ENCODE measurements at places on chromosomes 2 and 18.

DNA sequence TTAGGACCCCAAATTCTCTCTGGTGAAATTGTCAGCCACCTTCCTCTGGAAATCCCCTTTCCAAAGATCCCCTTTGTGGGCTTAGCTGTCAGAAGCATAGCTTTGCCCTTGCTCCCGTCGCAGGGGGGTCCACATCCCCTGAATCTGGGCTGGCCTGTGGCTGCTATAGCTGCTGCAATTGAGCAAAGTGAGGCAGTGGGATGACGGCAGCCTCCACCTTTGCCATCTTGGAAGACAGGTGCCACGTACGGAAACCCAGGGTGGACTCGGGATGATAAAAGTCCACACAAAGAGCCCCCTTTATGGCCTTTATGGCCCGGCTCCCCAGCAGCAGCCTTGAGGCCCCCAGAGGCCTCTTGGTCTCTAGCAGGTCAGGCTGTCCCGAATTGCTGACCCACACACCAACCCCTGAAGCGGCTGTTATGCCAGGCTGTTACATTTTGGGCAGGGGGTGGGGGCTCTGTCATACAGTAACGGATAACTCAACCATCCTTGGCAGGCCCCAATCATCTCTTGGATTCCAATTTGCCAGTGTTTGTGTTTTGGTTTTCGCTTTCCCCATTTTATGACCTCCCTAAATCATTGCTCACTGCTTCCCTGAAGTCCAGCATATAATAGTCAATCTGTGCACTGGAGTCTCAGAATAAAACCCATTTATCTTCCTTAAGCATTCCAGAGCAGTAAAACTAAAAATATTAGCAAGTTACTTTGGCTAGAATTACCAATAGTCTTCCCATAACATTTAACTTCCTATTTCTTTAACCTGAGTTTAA lies 33.2 kb upstream of the ID2 start:
- DNase-seq: no peak

GRCh38 chr2:6810961-6811360 lies 54.7 kb downstream of the CMPK2 start:
- DNase-seq: no peak

- DNase-seq: peak; percentile 78
These were observed at the start of gene NTSR2 for GRCh38 chr2:11669454-11670291. Gene NTSR2 (minus strand): TSS chr2:11670195. CDS start chr2:11670129, 66 bp downstream.

DNA sequence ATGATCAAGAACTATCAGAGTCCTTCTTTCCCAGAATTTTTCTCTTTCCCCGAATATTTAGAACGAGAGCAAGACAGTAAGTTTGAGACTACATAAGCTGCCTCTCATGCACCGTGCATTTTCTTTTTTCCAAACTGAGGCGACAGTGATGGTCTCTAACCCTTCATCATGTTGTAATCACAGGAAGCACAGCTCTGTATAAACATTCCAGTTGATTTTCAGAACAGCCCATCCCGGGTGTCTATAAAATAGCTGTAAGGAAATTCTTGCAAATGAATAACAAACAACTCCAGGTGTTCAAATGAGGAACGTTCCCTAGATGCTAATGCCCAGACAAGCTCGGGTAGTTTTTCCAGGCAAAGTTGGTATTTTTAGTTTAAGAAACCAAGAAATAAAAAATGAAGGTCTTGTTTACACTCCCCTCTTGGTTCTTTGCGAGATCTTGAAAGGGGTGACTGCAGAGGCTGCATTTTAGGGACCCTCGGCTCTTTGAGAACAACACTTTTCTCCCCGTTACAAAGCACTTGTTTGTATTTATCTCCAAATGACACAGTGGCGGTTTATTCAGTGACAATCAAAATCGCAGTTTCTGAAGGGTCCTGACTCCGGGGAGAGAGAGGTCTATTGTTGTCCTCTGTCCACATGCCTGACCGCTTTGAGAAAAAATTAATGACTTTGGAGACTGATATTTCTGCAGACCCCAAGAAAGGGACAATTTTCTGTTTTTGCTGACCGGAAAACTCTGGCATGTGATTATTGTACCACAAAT lies 101.1 kb upstream of the NCK2 start:
- DNase-seq: no peak

DNA sequence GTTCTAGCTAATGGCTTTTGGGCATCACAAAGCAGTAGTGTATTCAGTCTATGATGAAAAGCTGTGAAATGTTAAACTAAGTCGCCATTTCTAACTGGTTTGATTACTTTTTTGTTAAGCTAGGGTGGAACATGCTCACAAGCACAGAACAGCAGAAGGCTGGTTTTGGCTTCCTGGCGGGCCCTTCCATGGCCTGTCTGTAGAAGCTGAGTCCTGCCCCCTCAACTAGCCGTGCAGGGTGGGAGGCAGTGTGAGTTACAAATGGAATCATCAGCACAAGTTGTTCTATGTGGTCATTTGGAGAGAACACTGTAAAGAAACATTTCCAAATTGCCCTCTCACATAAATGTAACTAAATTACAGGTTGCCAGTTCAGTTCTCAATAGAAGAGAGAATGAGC lies 290.8 kb downstream of the ALPK2 start:
- DNase-seq: no peak

DNA sequence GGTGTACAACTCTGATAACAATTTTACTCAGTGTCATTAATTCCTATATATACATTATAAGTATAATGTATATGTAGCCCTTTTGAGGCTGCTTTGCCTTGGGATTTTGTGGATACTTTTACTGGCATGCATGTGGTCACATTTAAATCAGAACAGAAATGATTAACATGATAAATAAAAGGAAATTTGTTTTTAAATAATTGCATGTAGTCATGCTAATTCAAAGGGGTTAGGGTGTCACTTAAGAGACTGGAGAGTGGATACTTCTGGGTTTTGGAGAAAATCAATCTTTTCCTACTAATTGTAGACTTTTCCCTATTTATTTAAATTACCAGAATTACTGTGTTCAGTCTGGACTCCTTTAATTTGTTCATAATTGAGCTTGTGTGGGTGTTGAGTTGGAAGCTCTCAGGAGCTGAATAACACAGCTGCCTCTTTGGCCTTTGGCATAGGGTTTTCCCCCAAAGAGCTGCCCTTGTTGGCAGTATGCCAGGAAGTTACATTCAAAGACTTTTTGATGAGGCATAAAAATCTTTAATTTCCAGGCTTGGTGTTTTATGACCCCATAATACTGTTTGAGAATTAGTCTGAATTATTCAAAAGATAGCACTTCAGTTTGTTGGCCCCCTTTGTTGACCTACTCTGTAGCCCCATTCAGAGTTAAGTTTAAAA lies 484.7 kb upstream of the NRP2 start:
- no peak for DNase-seq

GRCh38 chr18:53148123-53148522 lies 808.1 kb downstream of the DCC start:
- DNase-seq: no peak

- DNase-seq: no peak
These were observed 357.1 kb downstream of the CNTNAP5 start for GRCh38 chr2:124382067-124382618.

DNA sequence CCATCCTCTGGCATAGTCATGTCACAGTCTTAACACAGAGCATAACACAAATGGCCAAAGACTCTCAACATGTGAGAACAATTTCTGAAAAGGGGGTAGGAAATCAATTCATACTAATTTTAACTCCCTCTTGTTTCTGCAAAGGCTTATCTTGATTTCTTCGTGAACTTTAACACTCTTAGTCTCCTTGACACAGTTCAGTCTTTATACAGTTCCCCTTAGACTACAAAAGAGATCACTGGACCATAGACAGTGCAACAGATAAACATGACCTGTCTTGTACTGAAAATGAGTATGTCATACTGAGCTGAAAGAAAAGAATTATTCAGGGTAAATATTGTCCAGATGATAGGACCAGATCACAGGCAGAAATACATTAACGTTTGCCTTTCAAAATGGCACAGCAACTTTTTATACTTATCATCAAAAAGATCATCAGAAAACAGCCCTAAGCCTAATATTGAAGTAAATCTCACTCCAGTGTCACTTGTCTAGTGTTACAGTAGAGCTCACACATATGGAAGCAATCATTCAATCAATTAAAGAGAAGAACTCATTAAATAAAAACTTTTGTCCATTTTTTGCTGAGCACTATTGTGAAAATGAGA lies 56.4 kb upstream of the VRK2 start:
- no peak for DNase-seq

GRCh38 chr2:138113871-138114525 lies 149.7 kb downstream of the HNMT start:
- DNase-seq: no peak

GRCh38 chr18:78396077-78396476 lies 583.5 kb upstream of the SALL3 start:
- no peak for DNase-seq

DNA sequence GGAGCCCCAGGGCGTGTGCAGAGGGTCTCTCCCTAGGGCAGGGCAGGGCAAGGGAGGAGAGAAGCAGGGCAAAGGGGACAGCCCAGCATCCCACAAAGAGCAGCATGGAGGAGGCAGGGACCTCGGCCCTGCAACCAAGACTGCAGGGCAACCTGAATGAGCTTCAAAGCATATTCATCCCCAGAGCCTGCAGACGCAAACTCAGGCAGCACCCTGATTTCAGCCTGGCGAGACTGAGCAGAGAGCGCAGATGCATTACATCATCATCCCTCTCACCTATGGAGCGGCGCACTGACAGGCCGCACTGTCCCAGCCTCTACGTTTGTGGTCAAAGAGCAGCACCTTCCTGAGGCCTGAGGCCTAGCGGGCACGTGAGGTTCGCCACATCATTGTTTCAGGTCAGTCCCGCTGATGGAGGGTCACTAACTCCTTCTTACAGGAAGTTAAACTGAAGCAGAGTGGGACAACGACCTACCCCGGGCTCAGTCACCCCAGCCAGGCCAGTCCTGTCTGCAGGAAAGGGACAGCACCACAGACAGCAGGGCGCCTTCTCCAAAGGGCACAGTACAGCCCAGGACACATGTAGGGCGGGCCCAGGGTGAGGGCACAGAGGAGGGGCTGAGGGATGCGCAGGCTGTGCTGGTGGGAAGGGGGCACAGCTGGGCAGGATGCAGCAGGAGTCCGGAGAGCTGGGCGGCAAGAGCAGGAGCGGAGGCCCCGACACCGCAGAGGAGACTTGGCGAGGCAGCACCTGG lies 67.2 kb upstream of the RAB6C start:
- no peak for DNase-seq

- no peak for DNase-seq
These were observed 59.5 kb downstream of the NFATC1 start for GRCh38 chr18:79455261-79455660.

DNA sequence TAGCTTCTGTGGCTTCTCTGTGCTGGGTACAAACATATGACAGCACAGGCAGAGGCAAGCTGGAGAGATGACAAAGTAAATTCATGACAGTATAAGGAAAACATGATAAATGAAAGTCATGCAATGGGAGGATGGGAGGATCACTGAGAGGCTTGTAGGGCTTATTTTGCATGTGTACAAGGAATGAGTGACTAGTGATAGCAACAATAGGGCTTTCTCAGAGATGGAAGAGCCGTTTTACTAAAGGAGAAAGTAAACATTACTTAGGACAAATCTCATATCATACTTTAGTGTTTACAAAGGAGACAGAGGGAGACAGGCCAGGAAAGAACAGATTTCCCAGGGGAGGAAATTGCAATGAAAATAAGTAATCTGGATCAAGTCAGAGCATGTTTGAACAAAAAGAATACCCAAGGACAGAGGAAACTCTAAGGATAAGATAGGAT lies 82.5 kb upstream of the RBMS1 start:
- DNase-seq: no peak

DNA sequence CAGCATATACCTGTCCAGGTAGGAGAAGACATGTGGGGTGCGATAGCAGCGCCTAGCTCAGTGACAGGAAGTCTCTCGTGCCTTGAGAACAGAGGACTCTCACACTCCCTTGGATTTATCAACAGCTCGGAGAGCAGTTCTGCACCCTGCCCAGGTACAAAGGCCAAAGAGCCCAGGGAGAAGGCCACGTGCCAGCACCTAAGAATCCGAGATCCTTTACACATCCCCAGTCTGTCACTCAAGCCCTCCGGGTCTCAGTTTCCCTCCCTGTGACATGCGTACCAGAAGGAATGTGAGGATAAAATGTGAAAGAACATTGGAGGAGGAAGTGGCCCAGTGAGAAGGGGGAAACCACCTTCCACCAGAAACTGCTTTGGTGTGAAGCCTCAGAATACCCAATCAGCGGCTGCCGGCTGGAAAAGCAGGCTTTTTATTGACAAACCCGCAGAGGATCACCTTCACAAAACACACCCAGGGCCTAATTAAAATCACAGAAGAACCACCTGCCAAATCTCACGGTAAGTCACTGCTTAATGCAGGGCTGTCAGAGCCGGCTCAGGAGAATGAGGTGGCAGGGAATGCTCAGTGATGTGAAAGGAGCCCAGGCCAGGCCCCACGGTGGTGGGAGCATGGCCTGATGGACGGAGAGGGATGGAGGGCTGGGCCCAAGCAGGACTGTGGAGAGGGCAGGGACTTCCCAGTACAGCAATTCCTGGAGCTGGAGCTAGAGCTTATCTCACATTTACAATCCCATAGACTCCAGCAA lies 66.3 kb downstream of the MYO5B start:
- no peak for DNase-seq

- DNase-seq: no peak
These were observed 68.4 kb upstream of the CTDP1 start for GRCh38 chr18:79611040-79611681.

DNA sequence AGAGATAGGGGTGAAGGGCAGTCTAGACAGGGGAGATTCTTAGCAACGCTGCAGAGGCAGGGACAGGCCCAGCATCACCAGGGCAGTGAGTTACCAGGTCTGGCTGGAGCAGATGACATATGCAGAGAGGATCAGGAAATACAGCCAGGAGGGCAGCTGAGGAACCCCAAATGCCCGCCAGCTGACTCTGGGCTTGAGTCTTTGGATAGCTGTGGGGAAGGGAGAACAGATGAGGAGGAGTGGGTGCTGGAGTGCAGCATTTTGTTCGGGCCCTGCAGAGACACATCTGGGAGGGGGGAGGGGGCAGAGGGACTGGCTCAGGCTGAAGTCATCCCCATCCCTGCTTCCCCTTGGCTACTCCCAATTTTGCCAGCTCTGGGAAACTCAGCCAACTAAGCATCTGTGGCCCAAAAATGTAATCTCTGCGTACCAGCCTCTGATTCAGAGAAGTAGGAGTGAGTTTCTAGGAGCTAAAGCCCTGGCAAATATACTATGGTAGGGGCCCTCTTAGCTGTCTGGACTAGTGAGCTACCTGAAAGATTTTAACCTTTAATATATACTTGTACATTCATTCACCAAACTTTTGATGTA lies 214.5 kb downstream of the ZBTB7C start:
- DNase-seq: no peak

GRCh38 chr18:62282188-62282629 lies 42.9 kb upstream of the TNFRSF11A start:
- no peak for DNase-seq

- DNase-seq: no peak
These were observed 104.5 kb downstream of the CDCA7 start for GRCh38 chr2:173458991-173459780.

GRCh38 chr18:50094221-50094773 lies 100.7 kb downstream of the MYO5B start:
- no peak for DNase-seq

- no peak for DNase-seq
These were observed 304.7 kb downstream of the PTPRM start for GRCh38 chr18:7871560-7872456.

All from midbrain (tissue), 1 donor.